ENCODE measurements at places on chromosomes 6 and 20.

- no peak for DNase-seq
Observed at GRCh38 chr20:23399568-23400241, 21.6 kb downstream of the NAPB start.

GRCh38 chr20:8175741-8176675 lies 43.9 kb downstream of the PLCB1 start:
- no peak for DNase-seq

GRCh38 chr6:156593127-156593526 lies 184.1 kb upstream of the ARID1B start:
- DNase-seq, result no peak

- no peak for DNase-seq
Observed at GRCh38 chr6:56430629-56431600, 183.5 kb upstream of the COL21A1 start.

DNA sequence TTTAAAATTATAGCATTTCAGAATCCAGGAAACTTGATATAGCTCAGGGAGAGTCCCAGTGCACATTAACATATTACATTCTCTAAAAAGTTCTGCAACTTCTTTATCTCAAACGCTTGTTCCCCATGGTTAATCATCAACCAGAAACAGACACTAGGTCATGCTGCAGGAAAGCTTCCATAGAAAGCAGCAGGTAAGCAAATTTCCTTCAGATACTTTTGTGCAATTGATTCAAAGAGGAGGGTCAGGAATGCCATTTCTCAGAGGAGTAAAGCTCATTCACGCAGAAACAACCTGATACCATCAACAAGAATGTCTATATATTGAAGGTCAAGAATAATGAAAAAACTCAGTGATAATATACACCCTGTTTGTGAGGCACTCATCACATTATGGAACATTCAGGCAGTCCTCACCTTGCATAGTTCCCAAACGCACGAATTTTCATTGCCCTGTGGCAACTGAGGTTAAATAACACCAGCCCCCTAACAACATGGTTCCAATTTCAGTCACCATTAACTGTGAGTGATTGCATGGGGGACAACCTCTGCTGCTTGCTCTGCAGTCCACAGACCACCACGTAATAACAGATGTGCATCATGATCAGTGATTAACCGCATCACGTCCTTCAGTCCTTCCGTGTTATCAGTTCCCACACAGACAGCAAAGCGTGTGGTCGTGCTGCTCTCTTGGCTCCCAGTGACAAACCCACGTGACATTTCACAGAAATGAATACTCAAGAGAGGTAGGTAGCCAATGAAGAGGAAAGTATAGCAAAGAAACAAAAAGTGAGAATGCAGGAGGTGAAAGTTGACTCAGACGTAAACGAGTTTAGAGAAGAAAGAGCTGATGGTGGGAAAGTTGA lies 95.7 kb downstream of the LY86 start:
- no peak for DNase-seq

- DNase-seq, result no peak
Observed at GRCh38 chr20:52096117-52096516, 95.5 kb downstream of the ZFP64 start.

DNA sequence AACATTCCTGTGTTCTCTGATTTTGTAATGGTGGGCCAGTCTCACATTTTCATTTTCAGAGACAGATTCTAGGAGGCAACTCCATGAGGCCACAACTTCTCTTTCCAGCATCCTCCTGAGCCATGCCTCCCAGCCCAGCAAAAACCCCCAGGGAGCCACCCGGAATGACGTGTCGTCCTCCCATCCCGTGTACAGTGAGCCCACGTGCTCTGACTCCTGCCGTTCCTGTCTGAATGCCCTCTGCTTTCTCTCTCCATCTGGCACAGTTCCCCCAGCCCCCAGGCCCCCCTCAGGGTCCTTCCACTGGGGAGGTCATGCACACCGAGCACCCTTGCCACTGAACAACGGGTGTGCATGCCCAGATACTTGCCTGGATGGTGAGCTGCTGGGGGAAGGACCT lies 38.0 kb downstream of the C20orf203 start:
- DNase-seq, result no peak

DNA sequence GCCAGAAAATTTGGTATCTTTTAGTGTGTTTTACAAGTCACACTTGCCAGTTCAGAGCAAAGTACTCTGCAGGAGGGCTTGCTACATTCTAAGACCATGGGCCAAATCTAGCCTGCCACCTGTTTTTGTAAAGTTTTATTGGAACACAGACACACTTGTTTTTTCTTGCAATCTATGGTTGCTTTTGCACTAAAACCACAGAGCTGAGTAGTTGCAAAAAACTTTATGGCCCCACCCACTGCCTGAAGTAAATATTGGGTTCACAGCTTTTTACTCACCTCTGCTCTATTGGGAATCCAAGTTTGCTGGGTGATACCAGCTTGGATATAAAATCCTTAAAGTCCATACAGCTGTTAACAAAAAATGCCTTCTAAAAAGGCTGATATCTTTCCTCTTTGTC lies 109.0 kb downstream of the ZFP64 start:
- no peak for DNase-seq

DNA sequence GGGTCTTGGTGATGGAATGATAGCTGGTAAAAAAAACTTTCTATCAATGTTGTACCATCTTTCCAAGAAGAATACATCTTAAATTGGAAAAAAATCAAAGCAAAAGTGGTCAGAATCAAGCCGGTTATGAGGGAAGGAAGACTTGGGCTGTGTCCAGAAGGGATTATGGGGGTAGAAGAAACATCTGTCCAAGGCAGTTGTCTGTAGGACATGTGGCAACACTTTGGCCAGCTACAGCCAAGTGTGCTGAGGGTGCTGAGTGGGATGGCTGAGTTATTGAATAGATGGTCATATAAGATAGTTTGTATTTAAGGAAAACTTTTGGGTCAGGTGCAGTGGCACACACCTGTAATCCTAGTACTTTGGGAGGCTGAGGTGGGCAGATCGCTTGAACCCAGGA lies 38.4 kb downstream of the INSM1 start:
- DNase-seq, result no peak

GRCh38 chr20:8621001-8621400 lies 447.9 kb upstream of the PLCB4 start:
- DNase-seq, result no peak

- no peak for DNase-seq
Observed at GRCh38 chr6:26544473-26544872, 6.3 kb downstream of the HMGN4 start.

GRCh38 chr20:61349447-61350165 lies 97.5 kb downstream of the CDH4 start:
- no peak for DNase-seq

DNA sequence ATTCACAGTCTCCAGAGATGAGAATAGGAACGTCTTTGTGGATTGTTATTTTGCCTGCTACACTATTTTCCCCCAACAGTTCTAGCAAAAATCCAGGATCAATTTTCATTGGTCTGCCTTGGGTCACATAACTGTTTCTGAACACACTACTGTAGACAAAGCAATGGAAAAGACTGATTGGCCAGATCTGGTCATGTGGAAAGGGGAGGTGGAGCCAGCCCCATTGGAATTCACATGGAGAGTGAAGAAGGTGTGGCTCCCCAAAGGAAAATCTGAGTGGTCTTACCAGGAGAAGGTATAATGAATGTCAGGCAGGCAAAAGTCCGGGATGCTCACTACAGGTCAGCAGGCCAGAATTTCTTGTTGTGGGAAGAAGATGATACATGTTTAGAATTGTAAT lies 9.5 kb upstream of the TP53RK start:
- DNase-seq, result no peak

GRCh38 chr6:112199001-112199403 lies 55.4 kb downstream of the LAMA4 start:
- DNase-seq, result no peak

GRCh38 chr6:160462551-160463109 lies 114.5 kb downstream of the SLC22A3 start:
- peak; percentile 47 for DNase-seq

DNA sequence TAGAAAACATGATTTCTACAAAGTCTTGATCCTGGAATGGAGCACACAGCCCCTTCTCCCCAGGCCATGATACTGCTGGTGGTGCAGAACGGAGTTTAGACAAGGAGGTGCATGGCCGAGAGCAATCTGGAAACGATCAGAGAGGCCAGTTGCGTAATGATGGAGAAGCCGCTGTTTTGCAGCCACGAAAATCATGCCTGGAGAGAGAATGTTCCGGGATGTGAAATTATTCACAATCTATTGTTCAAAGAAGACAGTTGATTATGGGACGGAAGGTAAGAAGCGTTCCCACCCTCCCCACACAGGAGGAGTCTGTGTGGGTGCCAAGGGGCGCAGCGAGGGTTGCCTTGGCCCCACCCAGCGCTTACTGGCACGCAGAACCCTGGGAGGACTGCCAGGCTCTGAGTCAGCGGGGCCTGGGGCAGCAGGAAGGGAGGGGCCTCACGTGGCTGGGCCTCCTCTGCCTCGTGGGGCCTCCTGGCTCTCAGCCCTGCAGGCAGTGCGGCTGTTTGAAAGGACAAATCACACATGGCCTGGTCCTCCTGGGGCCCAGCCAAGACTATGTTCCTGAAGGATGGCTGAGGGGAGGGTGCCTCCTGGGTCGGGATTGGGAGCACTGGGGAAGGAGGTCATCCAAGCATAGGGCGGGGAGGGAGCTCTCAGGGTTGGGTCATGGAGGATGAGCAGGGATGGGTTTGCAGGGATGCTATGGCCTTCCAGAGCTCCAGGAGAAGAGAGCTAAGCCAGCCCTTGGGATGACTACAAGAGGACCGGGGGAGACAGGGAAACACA lies 8.7 kb upstream of the AP5S1 start:
- peak; percentile 98 for DNase-seq

DNA sequence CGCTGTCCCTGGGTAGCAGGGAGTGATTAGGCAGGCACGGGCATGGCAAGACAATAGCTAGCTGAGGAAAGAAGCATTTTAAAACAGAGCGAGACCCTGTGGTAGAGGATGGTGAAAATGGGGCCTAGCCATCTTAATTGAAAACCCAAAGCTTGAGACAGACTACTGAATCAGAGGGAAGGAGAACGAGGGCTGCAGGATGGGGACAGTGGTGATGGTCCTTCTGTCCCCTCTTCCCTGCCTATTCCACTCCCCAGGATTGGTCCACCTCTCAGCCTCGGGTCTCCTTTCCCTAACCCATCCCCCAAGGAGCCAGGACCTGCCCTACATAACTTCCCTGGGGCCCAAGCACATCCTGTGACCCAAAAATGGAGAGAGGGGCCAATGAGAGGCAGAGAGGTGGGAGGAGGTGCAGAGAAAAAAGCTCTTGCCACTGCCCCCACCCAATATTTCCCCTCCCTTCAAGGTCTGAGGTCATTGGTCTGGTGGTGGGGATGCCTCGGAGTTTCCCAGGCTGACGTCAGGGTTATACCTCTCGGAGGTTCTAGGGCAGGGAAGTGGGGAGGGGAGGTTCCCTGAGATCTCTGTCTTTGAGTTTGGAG lies 884 bp upstream of the CUTA start:
- peak; percentile 36 for DNase-seq

DNA sequence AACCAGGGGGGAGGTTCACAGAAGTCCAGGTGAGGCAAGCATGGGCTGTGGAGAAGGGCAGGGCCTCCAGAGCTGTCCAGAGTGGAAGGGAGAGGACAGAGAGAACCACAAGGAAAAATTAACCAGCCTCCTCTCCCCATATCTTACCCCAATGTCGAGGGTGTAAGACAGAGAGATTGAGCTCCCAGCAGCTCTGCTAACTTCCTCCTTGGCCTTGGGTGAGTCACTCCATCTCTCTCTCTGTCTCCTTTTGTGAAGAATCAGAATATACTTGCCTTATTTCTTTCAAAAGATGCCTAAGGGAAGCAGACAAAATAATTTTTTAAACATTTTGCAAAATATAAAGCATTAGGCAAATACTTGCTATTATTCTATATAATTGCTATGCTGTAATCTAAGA lies 58.3 kb upstream of the IYD start:
- DNase-seq, result no peak

DNA sequence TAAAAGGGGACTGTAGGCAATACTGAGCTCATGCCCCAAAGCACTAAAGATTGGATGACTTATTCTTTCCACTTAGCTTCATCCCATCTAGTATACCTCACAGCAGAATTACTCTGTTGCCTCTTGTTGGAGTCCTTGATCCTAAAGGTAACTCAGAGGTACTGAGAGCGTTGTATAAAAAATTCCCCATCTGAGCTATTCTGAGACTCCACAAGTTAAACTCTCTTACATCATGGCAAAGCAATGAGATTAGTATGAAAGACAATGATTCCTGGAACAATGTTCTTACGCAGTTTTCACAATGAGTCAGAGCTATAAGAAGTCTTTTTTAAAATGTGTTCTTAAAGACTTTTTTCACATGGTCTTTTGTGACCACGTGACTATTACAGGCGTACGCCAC lies 370.1 kb downstream of the ADGRB3 start:
- DNase-seq, result no peak

DNA sequence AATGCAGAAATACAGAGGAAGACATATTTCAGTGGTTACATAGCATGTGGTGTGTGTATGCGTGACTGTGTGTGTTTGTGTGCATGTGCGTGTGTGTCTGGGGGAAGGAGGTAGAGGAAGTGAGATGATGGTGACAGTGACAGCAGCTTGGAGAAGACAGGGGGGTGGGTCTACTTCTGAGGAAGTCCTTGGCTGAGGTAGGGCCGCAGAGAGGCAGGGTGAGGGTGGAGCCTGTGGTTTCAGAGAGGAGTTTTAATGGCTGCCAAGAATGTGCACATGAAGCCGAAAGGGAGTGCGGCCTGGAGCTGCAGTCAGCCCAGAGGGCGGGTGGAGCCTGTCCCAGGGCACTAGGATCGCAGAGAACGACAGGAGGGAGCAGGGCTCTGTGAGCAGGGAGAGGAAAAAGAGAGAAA lies 22.7 kb upstream of the RNF24 start:
- DNase-seq, result peak; percentile 88

GRCh38 chr6:154209555-154209954 lies 147.0 kb downstream of the IPCEF1 start:
- no peak for DNase-seq

DNA sequence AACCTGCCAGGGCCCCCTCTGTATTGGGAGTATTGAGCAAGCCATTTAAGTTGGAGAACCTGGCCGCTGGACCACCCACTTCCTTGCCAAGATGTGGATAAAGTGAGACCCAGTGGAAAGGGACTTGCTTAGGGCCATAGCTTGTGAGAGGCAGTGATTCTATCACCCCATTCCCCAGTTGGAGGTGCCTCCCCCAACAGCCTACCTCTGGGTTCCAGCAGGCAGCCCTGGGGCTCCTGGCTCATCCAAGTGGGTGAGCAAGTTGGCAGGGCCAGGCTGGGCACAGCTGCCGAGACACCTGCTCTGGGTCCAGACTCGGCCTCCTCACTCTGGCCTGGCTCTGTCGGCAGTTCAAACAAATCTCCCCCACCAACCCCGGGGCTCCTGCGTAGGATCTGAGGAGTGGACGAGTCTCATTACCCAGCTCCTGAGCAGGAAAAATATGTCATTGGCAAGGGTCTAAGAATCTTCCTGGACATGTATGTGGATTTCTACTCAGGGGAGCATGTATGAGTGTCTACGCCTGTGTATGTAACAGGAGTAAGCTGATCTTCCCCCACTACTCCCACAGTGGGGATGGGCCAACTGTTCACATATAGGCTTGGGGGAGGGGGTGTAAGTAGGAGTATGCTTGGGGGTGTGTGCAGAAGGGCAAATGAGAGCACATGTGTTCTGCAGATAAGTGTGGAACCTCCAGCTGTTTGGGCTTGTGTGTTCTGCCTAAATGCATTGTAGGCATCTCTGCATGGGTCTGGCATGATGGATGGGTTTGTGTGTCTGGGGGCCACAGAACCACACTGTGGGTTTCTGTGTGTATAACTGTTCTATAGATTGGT lies 1.9 kb downstream of the ID1 start:
- DNase-seq, result no peak

Measured in CD4-positive, alpha-beta T cell treated with Interleukin-17A for 4 hours (primary cell).